ENCODE measurements at places on chromosomes 7 and 10.

GRCh38 chr7:2436341-2437104 lies 33.1 kb downstream of the CHST12 start:
- DNase-seq = no peak

DNA sequence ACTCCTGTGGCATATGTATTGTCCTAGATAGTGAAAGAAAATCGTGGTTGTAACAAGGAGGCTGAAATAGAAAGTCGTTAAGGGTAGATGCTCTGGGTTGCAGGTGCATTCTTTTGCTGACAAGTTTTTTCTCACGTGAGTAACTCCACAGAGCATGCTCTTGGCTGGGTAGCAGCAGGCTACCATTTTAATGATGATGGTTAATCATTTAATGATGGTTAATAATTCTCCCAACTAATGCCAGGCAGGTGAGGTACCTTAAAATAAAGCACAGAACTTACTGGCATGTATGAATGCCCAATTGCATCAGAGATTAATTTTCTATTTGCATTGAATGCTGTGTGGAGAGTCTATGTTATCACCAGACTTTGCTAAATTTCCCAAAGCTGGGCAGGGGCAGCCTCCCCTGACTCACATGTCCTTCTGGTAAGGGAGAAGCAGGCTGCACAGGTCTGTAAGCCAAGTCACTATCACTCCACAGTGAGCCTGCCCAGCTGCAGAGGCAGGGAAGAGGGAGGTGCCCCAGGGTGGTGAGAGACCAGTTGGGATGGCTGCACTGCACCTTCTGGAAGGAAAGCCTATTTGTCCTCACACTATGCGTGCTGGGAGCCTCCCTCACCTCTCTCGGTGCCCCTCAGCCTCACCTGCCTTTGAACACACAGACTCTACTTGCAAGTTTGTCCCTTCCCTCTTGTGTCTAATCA lies 287.0 kb upstream of the IGFBP3 start:
- no peak for DNase-seq

DNA sequence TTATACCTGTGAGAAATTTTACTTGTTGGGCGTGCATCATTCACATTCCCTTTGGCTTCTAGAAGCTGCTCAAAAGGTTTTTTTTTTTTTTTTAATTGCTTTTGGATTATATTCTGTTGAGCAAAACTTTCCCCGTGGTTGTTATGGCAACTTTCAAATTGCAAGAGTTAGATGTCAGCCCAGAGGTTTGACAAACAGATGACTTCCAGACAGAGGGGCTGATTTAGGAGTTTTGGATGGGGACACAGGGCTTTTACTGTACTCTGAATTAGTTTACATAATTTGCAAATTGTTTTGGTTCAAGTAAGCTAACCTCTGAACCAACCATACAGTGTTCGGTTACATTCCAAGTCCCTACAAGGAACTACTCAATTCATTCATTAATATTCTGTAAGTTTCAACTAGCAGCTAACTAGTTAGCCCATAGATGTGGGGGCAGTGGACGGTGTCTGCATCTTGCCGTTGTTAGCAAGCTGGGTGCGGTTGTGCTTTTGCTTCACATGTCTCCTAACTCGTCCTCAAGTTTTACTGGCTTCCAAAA lies 66.4 kb upstream of the JAZF1 start:
- DNase-seq = no peak

DNA sequence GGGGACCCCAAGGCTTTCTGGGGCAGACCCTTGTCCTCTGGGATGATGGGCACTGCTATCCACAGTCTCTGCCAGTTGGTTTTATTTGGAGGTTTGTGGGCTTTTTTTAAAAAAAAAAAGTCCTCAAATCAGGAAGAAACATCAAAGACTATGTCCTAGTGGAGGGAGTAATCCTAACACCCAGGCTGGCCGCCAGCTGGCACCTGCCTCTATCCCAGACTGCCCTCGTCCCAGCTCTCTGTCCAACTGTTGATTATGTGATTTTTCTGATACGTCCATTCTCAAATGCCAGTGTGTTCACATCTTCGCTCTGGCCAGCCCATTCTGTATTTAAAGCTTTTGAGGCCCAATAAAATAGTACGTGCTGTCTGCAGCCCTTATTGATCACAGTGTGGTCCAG lies 61.0 kb upstream of the LRRC4 start:
- no peak for DNase-seq

- no peak for DNase-seq
Measured at GRCh38 chr7:102896585-102896984, 16.2 kb upstream of the LRRC17 start.

- DNase-seq = no peak
Measured at GRCh38 chr7:25964483-25964991, 187.5 kb upstream of the NFE2L3 start.

DNA sequence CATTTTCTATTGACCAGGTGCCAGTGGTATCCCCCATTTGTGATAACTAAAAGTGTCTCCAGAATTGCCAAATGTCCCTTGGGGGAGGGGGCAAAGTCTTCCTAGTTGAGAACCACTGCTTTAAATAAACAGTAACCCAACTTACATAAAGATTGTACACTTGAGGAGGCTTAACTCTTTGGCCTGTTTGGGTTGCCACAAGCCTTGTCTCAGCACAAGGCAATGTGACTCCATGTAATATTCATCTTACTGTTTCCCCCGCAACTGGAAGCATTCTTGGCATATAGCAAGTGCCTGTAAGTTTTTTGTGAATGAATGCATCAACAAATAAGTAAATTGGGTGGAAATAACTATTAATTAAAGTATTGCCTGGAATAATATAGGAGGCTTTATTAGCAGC lies 108.3 kb downstream of the ANK3 start:
- DNase-seq = no peak

DNA sequence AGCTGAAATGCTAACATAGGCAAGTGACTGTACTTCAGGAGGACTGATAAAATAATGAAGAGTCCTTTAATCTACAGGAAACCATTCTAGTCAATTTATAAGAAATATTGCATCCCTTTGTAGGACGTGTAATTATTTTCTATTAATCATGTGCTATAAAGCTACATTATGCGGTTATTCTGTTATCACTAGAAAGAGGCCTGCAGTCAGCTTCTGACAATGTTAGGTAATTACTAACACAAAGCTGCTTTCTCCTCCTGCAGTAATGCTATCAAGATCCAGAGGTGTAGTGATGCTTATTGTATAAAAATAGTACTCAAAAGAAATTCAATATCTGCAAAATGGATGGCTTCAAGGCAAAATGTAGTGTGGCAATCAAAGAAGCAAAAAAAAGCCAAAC lies 191.1 kb downstream of the SKAP2 start:
- no peak for DNase-seq

- DNase-seq = no peak
Measured at GRCh38 chr10:11011984-11012383, 5.7 kb upstream of the CELF2 start.

DNA sequence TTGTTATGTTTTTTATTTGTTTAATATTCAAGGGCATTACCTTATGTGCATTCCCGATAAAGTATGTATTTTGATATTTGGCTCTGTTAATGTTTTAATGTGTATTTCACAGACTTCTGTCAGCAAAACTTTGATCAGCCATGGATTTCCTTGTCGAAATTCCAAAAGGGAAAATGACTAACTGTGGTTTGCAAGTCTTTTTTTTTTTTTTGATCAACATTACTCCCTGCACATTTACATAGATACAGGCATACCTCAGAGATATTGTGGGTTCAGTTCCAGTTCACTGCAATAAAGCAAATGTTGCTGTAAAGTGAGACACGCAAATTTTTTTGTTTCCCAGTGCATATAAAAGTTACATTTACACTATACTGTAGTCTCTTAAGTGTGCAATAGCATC lies 351.9 kb downstream of the CXCL12 start:
- DNase-seq = no peak

DNA sequence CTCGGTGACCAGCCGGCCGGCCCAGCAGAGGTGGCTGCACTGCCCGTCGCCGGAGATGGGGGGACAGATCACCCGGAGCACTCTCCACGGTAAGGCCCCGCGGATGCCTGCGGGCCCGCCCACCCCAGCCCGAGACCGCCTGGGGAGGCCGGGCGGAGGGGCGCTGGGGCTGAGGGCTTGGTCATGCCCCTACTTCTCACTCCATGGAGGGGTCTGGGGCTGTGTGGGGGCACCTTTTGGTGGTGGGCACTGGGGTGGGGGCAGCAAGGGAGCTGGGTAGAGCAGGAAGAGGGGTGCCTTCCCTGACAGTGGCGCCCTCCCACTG lies 61.8 kb downstream of the NEURL1 start:
- no peak for DNase-seq

DNA sequence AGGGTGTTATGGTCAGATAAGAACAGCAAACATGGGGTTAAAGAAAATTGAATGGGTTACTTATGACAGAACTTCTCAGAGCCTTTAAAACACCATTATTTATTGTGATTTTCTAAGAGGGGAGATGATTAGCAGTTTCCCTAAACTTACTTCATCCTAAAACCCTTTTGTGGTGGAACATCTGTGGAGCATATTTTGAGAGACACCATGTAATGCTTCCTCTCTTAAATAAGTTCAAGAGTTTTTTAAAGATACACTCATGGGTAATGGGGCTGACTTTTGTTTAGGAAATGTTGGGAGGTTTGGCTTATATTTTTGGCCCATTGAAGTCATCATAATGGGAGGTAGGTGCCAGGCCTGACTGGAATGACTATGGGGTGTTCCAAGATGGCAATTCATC lies 8.4 kb upstream of the PDCD4 start:
- no peak for DNase-seq

DNA sequence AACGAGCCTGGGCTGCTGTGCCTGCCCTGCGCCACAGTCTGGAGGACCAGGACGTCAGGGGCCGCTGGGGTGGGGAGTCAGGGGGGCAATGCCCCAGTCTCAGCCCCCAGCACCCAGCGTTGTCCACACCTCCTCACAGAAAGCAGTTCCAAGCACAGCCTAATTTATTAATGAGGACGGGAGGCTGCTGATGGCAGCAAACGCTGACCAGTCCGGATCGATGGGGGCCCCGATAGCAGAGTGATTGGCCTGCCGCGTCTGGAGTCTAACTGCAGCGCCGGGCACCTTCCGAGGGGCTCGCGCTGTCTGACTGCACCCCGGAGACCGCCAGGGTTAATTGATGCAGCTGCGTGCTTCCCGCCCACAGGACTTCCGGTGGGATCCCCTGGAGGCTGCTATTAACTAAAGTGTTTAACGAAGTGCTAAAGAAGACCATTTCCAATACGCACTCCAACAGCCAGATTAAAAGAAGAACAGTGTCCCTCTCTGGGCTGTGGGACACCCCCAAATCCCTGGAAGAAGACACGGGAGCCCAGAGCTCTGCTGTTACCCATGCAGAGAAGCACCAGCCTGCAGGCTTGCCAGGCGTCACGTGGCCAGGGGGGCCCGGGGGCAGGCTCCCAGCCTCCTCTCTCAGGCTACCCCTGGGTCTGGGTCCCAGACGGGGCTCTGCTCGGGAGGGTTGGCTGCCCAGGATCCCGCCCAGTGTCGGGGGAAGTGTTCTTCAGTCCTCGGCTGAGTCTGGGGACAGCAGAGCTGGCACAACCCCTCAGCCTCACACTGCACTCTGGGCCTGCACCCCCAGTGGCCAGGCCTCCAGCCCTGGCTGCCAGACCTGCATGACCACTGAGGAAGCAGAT lies 63.8 kb downstream of the MICALL2 start:
- no peak for DNase-seq

All from T-cell (primary cell).